ENCODE measurements at places on chromosomes 3 and 15.

DNA sequence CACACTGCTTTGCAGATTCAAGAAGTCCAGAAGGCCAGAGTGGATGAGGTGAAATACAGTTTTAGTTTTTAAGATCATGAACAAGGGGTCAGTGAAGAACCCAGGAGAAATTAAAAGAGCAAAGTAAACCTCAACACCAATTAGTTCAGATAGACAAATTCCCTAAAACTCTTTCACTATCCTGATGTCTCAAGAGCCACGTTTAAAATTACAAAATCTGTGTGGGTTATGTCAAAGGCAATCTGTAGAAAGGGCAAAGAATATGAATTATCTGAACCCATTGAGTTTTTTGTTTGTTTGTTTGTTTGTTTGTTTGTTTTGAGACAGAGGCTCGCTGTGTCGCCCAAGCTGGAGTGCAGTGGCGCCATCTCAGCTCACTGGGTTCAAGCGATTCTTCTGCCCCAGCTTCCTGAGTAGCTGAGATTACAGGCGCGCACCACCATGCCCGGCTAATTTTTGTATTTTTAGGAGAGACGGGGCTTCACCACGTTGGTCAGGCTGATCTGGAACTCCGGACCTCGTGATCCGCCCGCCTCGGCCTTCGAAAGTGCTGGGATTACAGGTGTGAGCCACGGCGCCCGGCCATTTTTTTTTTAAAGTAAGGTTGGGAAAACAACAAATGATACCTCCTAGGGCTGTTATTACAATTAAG lies 32.1 kb upstream of the ST3GAL6 start:
- DNase-seq: no peak

DNA sequence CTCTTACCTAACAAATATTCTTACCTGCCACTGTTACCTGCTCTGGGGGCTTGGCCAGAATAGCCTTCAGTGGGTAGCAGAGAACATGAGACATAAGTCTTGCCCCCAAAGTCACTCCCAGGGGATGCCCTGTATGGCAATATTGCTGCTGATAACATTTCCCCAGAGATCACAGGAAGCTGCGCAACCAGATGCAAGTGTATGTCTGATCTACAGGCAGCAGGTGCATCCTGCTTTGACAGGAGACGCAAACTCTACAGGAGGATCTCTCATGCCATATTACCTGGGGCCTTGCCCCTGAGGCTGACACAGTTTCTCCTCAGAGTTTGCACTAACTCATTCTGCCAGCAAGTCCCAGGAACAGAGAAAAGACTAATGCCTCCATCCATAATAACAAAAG lies 174.4 kb upstream of the LPP start:
- DNase-seq: peak; percentile 67

GRCh38 chr3:155404486-155404885 lies 111.0 kb upstream of the STRIT1 start:
- DNase-seq: no peak

- no peak for DNase-seq
Observed at GRCh38 chr15:66945842-66946241, 119.6 kb upstream of the SMAD3 start.

DNA sequence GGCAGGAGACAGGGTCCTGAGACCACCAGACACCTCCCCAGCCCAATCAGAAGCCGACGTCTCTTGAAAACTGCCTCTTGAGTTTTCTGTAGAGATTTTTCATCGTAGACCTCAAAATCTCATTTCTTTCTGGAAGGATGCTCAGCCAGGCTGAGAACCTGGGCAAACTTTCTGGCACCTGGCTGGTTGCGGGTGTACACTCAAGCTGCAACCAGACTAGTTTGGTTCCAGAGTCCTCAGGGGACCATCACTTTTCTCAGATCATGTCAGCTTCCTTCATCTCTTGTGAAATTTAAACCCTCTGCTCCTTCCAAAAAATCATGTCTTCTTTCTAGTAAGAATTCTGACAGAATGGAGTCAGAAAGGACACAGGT lies 45.1 kb downstream of the CMTM7 start:
- DNase-seq: no peak

- DNase-seq: no peak
Observed at GRCh38 chr15:49415638-49416037, 7.4 kb upstream of the FGF7 start.

DNA sequence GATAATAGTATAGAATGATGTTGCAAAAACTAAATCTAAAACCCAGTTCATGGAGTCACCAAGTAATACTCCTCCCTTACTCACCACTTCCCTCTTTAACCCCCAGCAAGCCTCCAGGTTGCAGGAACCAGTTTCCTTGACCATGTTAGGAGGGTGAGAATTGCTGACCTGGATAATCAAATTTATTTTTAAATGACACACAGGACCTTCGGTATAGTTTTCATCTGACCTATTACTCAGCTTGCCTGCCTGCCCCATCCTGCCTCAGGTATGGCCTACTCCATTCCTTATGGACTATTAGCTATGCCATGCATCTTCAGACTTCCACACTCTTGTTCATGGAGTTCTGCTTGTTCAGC lies 883 bp downstream of the RTP4 start:
- peak; percentile 5 for DNase-seq

DNA sequence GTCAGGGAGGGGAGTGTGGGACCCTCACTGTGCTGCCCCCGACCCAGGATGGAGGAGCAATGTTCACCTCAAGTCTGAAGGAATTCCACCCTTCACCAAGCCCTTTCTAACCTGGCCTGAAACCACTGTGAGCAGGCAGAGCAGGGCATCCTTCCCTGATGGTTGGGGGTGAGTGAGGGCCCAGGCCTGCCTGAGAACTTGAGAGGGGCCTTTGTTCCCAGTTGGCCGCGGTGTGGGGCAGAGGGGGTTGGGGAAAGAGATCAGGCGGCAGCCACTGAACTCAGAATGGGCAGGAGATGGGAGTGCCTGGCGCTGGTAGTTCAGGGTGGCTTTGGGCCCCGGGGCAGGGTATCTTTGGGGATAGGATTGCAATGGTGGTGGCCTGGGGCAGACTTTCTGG lies 103.5 kb upstream of the RPL32 start:
- no peak for DNase-seq

GRCh38 chr3:19866751-19867347 lies 67.2 kb downstream of the EFHB start:
- no peak for DNase-seq

GRCh38 chr3:186902154-186902553 lies 28.2 kb upstream of the ST6GAL1 start:
- no peak for DNase-seq

DNA sequence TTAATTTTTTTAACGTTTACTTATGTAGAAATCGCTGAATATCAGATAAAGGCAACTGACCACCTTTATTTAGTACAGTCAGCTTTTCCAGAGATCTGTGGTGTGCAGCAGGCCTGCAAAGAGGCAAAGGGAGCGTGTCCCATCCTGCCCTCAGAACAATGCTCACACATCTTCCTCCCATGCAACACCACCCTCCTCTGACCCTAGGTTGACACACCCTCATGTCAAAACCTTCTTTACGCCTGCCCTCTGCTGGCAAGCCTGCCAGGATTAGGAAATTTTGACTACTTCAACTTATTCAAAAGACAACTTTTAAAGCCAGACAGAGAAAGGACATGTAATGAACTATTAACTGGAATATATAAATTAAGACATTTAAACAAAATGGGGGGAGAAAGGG lies 513.7 kb downstream of the FOXP1 start:
- peak; percentile 49 for DNase-seq

DNA sequence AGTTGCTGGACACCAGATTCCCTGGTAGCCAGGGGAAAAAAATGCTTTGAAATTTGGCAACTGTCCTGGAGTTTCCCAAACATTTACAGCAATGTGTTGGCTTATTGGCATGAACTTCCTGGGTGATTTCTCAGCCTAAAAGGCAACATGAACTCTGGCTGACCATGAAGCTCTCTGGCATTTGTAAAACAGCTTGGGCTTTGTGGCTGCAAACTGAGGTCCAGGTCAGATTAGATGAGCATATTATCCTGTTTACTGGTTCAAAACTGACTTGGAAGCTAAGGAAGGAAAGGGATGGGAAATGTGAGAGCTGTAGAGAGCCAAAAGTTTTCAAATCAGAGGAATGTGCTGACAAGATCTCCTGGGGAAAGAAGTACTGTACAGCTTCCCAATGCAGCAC lies 139.0 kb downstream of the P3H2 start:
- no peak for DNase-seq

DNA sequence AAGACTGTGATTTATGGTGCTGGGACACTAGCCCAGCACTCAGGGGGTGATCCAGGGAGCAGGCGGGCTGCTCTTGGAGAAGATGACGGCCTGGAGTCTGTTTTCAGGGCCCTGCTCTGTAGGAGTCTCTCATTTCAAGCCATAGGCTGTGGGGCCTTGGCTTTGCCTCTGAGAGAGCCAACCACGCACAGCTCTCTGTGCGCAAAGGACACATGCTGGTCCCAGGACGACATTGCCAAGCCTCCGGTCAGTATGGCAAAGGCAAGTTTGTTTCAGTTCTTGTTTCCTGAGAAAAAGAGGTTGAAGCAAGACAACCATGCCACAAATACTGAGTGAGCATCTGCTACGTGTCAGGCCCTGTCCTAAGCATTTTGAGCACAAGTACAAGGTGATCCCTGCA lies 197.1 kb downstream of the EPHB1 start:
- DNase-seq: no peak

DNA sequence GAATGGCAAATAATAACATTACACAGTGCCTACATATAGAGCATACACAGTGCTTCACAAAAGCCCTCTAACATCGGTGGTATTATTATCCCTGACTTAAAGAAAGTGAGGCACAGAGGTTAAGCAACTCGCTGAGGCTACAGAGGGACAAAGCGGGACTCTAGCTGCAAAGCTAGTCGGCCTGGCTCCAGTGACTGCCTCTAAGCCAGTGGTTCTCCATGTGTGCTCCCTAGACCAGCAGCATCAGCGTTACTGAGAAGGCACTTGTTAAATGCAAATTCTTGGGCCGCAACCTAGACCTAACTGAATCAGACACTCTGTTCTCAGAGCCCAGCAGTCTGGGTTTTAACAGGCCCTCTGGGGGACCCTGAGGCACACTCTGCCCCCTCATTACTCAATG lies 33.1 kb upstream of the LIPC start:
- DNase-seq: no peak

DNA sequence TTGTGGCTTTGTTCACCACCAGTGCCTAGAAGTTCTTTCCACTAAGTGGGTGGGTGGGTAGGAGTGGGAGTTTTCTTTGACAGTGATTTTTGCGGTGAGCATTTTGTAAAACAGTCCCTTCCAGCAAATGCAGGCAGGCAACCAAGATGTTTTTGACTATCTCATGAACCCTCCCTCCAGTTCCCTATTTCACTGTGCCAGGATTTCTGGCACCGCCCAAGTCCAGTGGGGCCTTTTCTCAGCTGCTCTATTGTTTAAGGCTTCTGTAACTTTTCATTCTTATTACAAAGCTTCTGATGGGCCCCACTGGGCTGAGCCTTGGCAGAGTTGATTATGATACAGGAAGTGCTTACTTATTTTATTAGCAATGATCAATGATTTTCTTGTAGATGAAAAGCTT lies 236.0 kb downstream of the EDEM1 start:
- no peak for DNase-seq

- no peak for DNase-seq
Observed at GRCh38 chr3:40608091-40608490, 83.3 kb downstream of the ZNF621 start.

All from naive thymus-derived CD8-positive, alpha-beta T cell (primary cell).